ENCODE measurements at places on chromosomes 1 and 21.

- DNase-seq = no peak
Measured at GRCh38 chr1:215963040-215963439, 395.9 kb downstream of the KCTD3 start.

DNA sequence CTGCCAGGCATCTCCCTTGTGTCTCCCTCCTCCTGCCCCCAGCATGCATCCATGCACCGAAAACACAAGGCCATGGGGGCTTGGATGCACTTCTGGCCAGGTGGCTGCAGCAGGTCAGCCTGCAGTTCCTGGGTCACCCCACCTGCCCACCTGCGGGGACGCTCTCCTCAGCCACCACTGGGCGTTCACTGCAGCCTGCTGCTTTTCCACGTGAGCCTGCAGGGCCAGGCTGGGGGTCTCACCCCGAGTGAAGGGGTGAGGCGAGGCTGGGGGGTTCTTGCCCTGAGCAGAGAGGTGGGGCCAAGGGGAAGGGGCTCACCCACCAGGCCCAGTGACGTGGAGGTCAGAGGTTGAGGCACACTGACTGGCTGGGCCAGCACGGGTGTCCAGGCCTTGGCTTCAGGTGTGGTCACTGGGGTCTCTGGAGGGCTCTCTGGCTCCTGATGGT, 64.6 kb downstream of the WNT9A start:
- DNase-seq = no peak

- DNase-seq = no peak
Measured at GRCh38 chr1:22212400-22213233, 69.7 kb upstream of the WNT4 start.

DNA sequence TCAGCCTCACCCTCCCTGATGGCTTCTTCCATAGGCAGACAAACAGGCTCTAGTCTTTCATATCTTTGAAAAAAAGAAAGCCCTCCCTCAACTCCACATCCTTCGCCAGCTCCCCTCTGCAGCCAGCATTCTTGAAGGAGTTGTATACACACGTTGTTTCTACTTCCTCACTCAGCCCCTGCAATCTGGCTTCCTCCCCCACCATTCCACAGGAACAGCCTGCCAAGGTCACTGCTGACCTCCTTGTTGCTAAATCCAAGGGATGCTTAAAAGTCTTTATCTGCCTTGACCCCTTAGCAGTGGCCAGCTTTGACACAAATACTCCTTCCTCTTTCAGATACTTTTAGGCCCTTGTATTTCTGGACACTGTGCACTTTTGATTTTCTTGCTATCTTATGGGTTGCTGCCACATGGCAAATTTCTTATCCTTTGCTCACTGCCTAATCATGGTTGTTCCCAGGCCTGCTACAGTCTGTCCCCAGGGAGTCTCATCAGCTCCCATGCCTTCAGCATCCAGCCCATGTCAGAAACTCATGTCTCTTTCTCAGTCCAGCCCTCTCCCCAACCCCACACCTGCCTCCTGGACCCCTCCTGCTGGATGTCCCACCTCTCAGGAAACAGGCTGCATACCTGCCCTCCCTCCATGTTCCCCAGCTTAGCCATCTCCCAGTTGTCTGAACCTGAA, 8.3 kb downstream of the FAM229A start:
- no peak for DNase-seq

DNA sequence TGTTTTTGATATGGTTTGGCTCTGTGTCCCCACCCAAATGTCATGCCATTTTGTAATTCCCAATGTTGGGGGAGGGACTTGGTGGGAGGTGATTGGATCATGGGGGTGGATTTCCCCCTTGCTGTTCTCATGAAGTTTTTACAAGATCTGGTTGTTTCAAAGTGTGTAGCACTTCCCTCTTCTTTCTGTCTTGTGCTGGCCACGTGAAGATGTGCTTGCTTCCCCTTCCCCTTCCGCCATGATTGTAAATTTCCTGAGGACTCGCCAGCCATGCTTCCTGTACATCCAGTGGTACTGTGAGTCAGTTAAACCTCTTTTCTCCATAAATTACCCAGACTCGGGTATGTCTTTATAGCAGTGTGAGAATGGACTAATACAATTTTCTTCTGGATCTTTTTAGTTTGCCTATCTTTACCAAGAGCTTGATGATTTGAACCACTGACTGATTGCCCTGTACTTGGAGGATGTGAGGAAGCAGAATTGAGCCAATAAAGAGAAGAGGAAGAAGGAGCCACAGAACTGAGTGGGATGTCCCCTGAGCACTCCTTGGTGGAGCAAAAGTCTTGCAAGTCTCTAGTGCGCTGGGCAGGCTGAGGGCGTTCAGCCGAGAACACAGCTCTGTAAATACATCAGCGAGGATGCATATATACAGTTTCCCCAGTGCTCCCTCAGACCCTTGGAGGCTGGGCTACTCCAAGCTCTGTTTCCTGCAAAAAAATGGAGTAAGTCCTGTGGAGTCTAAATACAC, 102.6 kb downstream of the CYYR1 start:
- no peak for DNase-seq

GRCh38 chr1:27409669-27410068, 17.2 kb downstream of the GPR3 start:
- no peak for DNase-seq

GRCh38 chr21:41228006-41228370, 60.0 kb downstream of the BACE2 start:
- DNase-seq = no peak

- no peak for DNase-seq
Measured at GRCh38 chr1:98260412-98260811, 339.6 kb upstream of the DPYD start.

DNA sequence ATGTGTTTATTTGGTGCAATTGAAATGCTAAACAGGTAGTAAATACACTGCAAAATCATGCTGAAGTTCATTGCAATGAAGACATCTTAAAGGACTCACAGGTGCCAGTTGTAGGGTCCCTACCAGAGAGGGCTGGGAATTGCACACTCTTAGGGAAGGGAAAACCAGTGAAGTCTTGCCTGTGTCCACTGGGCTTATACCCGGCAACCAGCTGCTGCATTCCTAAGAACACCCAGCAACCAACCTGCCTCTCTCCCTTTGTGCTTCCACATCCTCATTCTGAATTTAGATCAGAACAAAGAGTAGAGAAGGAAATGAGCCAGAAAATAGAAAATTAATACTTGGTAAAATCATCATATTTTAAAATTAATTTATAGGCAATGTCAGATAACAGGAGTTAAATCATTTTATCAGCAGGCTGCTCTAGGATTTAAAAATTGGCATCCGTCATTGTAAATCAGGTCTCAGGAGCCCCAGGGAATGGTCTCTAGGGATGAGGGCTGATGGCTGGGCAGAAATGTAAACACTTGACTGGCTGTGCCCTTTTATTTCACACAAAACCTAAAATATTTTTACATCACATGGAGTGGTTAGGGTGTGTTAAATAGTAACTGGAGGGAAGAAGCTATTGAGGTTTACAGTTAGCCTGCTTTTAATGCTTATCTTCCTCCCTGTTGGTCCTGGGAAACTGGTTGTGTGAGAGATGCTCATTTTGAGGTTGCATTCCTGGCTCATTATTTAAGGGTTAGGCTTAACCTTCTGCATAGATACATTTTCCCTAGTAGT, 31.3 kb downstream of the PTGFRN start:
- no peak for DNase-seq

DNA sequence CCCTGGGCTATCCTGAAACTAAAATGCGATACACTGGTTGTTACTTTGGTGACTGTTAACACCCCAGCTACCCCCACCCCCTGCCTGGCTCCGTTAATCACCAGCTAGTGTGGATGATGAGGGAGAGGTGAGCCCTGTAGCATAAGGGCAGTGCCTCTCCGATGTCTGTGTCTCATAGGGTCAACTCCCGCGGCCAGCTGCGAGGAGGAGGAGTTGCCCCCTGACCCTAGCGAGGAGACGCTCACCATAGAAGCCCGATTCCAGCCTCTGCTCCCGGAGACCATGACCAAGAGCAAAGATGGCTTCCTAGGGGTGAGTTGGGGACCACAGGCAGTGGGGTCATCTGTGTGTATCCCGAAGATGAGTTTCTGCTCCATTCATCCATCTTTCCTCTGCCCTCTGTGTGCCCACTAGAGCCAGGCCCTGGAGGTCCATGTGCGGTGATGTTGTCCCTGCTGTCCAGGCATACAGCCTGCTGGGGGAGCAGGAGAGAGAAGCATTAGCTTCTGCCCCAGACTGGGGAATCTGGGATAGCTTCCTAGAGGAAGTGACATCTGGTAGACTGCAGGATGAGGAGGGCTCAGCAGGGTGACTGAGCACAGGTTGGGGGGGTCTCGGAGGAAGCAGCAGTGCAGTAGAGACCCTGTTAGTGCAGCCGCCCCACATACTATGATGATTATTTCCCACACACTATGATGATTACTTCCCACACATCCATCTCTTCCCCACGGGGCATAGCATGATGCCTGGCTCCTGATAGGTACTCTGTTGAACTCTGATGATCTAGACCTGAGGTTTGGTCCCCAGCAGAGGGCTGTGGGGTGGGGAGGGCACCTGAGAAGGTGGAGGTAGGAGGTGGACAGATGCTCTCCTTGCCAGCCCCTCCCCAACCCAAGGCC, 5.2 kb downstream of the SELENON start:
- DNase-seq = no peak

DNA sequence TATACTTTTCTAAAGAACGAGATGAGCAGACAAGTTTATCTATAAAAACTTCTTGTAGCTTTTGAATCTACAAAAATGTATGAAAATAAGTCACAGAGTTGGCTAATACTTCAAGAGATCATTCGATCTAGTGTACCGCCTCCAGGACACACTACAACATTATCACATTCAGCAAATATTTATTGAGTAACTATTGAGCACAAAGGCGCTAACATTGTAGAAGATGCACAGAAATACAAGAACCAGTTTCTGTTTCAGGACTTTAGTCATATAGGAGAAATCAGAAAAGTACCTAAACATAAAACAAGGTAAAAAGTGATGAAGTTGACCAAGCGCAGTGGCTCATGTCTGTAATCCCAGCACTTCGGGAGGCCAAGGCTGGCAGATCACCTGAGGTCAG, 20.6 kb downstream of the WASF2 start:
- DNase-seq = no peak

- DNase-seq = no peak
Measured at GRCh38 chr1:33015216-33015615, 21.5 kb downstream of the AK2 start.

- DNase-seq = no peak
Measured at GRCh38 chr1:53273526-53273925, 35.2 kb upstream of the MAGOH start.

GRCh38 chr1:20499718-20500117, 8.2 kb downstream of the MUL1 start:
- DNase-seq = no peak

DNA sequence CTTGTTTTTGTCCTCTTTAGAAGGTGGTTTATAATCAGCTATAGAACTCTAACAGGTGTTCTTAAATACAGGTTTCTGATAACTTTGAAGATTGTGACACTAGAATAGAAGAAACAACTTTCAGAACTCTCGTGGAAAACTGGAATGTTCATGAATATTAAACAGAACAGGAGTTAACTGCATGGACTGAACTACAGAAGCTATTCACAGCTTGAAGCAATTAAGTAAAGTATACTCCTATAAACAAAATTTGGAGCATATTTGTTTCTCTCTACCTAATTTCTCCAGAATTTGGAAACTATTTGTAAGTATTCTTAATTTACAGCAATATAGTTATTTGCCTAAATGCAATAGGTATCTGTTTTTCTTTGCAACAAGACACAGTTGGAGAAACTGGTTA, 824.8 kb downstream of the ADGRL2 start:
- no peak for DNase-seq

GRCh38 chr1:226433341-226433720, 25.4 kb upstream of the PARP1 start:
- DNase-seq = no peak

DNA sequence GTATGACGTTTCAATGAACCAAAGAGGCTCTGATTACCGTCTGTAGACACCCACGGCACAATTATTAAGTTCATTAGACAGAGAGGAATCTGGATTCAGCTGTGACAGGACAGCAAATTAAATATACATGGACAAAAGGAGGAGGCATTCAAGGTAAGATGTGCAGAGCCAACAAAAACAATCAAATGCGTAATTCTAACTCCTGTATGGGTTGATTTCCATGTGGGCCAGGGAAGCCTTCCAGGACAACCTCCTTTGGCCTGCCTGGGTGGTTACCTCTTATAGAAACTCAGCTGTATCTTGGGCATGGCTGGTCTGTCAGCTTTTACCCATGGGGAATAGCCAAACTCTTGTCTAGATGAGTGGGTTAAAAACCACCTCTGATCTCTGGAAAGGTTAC, 43.8 kb downstream of the CCN1 start:
- no peak for DNase-seq

GRCh38 chr1:11730429-11730891, 5.5 kb upstream of the AGTRAP start:
- peak; percentile 47 for DNase-seq

- DNase-seq = no peak
Measured at GRCh38 chr1:202961220-202961880, 3.2 kb upstream of the ADIPOR1 start.

DNA sequence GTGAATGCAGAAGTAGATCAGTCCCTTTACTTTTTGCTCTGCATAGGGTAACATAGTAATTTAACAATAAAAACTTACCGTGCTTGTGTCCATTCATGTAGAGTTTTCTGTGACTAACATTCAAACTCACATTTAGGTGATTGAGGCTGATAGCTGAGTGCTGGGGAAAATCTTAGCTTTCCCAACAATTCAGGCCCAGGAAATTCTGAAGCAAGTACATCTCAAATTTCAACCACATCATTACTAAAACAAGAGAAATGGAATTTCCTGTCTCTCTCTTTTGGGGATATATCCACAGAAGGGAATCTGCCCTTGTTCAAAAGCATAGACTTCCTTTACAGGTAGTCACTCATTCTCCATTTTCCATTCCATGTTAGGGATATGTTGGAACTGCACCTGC, 33.1 kb upstream of the C1orf146 start:
- DNase-seq = no peak

GRCh38 chr1:55888685-55889317, 673.6 kb upstream of the USP24 start:
- DNase-seq = no peak

DNA sequence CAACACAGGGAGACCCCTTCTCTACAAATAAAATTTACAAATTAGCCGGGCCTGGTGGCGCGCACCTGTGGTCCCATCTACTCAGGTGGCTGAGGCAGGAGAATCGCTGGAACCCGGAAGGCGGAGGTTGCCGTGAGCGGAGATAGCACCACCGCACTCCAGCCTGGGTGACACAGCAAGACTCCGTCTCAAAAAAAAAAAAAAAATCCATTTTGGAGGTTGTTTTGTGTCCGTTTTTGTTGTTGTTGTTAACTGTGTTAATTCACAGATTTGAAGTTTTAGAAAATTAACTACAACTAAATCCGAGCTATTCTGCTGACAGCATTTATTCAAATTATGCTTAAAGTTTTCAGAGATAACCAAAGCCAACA, 618 bp downstream of the CLCC1 start:
- DNase-seq = peak; percentile 32

DNA sequence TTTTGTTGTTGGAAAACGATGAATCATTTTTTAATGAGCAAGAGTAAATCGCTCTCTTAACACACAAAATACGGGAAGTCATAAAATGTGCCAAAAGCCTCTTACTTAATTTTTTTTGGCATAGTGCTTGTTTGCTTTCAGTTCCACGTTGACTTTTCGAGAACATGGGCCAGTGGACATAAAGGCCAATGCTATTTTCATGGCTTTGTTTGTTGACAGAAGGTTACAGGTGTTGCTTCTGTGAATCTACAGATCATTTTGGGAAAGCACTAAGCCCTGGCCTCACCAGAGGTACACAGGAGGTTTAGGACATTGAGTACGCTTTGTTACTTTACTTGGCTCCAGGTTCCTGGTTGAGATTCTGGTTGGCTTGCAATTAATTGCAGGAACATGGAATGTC, 199.4 kb upstream of the HMCN1 start:
- no peak for DNase-seq

All from activated T-helper 2 cell treated with anti-CD3 and anti-CD28 coated beads, Interferon-gamma antibody, Interleukin-2, Interleukin-4, amounts not matched to agents 10 μg/mL and 5 μg/mL and 100 μg/mL, durations not matched to agents 14 hours and 24 hours and 36 hours (primary cell).